ENCODE measurements at places on chromosomes 1 and 21.

GRCh38 chr21:38658511-38658910, 147.2 kb upstream of the ETS2 start:
- DNase-seq, result no peak

DNA sequence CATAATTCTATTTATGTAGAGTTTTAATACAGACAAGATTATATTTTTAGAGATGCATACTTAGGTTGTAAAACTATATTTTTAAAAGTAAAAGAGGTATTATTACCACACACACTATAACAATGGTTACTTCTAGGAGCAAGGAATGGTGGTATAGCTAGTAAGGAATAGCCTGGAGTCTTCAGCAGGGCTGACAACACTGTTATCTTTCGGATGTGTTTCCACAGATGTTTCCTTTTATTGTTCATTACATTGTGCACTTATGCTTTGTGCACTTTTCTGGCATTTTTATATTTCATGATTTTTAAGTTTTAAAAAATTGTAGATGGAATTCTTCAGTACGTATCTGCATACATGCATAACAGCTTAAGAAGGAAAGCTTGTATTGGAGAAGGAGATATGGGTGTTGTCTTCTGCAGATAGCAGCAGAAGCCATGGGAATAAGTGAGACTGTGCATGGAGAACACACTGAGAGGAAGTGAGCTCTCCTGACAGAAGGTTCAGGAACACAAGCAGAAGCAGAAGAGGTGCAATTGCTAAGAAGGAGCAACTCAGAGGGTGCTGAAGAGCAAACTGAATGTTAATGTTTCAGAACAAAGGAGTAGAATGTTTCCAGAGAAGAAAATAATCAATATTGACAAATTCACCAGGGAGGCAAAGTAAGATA, 91.8 kb downstream of the UCHL5 start:
- DNase-seq, result no peak

GRCh38 chr1:8908388-8909151, 30.1 kb upstream of the ENO1 start:
- no peak for DNase-seq

DNA sequence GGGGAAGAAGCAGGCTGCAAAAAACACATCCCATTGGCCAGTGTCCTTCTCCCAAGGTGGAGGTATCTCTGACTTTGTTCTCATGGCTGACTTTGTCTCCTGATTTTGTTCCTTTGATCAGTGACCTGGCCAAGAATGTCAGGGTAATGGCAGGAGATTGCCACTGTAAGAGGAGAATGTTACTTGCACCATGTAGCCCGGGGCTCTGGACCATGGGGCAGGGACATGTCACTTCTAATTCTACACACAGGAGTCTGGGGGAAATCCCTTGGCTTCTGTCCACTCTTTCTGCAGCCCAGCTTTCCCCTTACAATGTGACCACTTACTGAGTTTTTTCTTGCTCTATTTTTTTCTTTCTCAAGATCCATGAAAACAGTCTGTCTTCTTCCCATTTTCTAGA, 87.7 kb upstream of the LRRN2 start:
- no peak for DNase-seq

Measured in NCI-H1105 treated with DMSO at 0.1 percent for 48 hours (cell line).